ENCODE measurements at places on chromosomes 1 and 21.

DNA sequence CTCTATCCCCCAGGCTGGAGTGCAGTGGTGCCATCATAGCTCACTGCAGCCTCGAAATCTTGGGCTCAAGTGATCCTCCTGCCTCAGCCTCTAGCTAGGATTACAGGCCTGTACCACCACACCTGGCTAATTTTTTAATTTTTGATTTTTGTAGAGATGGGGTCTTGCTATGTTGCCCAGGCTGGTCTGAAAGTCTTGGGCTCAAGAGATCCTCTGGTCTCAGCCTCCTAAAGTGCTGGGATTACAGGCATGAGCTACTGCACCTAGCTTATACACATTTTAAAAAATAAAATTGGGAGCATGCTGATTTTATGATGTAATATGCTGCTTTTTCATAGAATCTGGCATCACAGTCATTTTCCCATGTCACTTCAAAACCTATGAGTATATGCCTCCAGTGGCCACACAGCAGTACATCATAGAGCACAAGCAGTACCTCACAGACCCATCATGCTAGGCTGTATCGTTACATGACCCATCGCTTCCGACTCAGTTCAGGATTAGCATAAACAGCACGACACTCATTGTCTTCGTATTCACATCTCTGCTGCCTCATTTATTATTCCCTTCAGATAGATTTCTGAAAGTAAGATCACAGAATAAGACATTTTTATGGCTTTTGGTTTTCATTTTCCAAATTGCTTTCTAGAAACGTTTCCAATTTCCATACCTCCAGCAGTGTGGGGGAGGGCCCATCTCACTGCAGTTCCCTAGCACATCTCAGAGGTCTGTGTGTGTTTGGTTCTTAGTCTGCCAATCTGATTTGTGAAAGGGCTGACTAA lies 35.9 kb upstream of the CCSAP start:
- no peak for DNase-seq

- DNase-seq, result no peak
Measured at GRCh38 chr1:11289064-11289463, 16.1 kb downstream of the UBIAD1 start.

DNA sequence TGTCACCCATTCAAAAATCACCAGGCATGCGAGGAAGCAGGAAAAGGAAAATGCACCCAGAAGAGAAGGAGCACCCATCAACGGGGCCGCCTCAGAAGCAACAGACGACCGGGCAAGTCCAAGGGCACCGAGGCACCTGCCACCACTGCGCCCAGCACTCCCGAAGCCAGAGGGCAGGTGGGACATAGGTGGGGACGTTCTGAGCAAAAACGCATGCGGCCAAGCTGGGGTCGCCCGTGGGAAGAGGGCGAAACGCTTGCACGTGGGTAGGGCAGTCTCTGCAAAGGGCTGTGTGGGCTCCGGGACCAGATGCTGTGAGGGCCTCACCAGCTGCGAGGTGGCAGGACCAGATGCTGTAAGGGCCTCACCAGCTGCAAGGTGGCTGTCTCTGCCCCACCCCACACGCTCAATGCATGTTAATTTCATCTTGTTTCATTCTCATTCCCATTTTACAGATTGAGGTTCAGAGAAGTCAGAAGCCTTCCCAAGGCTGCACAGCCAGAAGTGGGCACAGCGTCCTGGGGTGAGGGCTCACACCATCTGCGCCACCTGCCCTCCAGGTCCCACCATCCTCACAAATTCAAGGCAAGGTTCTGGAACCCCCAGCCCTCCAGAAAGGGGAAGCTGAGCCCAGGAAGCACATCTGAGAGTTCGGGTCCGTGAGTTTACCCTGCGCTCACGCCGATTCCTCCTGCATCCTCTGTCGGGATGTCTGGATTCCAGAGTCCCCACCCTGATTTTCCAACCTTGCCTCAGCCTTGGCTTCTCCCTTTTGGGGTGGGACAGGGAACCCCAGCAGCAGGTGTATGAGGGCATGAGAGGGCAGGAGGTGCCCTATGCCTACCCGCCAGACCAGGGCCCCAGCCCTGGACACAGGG lies 8.2 kb upstream of the SAMD11 start:
- DNase-seq, result no peak

DNA sequence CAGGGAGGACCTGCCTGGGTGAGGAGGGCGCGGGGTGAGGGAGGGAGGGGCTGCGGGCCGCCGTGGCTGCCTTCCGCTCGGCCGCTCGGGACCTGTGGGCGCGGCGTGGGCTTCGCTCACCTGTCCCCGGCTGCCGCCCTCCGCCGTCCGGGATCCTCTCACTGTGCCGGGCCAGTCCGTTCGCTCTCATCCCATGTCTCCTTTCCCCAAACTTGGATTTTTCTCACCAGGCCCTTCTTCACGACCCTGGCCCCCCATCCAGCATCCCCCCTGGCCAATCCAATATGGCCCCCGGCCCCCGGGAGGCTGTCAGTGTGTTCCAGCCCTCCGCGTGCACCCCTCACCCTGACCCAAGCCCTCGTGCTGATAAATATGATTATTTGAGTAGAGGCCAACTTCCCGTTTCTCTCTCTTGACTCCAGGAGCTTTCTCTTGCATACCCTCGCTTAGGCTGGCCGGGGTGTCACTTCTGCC lies 362 bp downstream of the ZBTB48 start:
- DNase-seq, result peak; percentile 75

GRCh38 chr1:3399732-3400131 lies 54.7 kb upstream of the ARHGEF16 start:
- no peak for DNase-seq

DNA sequence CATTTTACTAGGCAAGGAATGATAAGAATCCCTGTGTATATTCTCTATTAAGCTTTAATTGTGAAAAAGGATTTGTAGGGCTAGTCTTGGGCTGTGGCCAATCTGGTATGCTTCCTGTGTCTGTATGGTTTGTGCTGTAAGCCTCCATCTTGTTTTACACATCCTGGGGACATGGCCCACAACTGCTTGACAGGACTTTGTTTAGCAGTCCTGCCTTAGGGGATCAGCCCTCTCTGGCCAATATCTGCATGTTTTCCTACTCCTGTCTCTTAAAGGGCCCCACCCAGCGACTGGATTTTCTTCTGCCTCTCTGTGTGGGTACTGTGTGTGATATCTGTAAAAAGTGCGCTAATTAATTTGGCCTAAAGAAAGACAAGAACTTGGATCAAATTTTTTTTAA lies 813.2 kb downstream of the PLA2G4A start:
- DNase-seq, result no peak

- peak; percentile 88 for DNase-seq
Measured at GRCh38 chr1:78619803-78620579, at the start of gene IFI44L. Gene IFI44L, plus strand, starts transcription at chr1:78620448. Its CDS starts 7,468 bp downstream, at chr1:78627916.

- no peak for DNase-seq
Measured at GRCh38 chr21:41375875-41376274, 14.0 kb downstream of the MX2 start.

GRCh38 chr1:208103597-208104513 lies 140.3 kb downstream of the PLXNA2 start:
- no peak for DNase-seq

GRCh38 chr1:185396126-185396525 lies 79.1 kb upstream of the IVNS1ABP start:
- DNase-seq, result no peak

DNA sequence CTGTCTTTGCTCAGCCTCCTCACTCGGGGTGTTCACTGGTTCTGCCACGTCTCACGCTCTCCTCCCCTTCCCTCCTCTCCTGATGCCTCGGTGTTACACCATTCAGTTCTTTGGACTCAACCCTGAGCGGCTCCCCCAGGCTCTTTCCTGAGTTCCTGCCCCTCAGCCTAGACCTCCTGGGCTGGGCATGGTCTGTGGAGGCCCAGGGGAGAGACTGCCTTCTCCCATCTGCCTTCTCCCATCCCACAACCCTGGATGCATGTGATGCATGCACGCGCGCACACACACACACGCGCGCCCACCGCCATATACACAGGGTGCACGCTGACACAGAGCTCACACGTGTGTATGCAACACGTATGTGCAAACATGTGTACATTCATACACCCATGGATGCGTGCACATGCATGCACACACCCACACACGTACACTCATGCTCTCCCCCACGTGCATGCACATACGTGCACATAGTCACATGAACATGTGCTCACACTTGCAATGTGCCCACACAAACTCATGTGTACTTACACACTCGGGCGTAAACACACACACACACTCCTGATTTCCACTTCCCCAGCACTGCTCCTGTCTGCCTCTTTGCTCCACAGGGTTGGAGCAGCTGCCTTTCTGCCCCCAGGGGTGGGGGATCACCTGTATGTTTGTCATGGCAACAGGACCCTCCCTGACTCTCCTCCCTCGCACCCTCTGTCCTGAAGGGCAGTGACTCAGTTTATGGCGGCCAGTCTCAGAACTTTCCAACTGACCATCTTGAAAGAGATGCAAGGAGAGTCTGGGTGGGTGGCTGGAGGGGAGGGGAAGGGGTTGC lies 59.0 kb downstream of the HUNK start:
- DNase-seq, result no peak
